SK-N-SH (cell line): ENCODE measurements at places on chromosomes 6 and 20. TPM values are rescaled to one million over a fixed set of nuclear protein-coding genes. Genes with fewer than 3 reads are reported as not detected.

ALDH8A1 gene
- polyA plus RNA-seq: 0.25 and 0.26 TPM in 2 replicates

PGC gene
- not detected in 2 replicates for polyA plus RNA-seq

POM121L2 gene
- polyA plus RNA-seq: not detected in 2 replicates

GRCh38 chr6:8958894-8959511 lies 523.7 kb upstream of the SLC35B3 start:
- DNase-seq: no peak

- peak; percentile 44 for DNase-seq
These were observed 324 bp upstream of the LAMP5 start for GRCh38 chr20:9514072-9514460.

DNA sequence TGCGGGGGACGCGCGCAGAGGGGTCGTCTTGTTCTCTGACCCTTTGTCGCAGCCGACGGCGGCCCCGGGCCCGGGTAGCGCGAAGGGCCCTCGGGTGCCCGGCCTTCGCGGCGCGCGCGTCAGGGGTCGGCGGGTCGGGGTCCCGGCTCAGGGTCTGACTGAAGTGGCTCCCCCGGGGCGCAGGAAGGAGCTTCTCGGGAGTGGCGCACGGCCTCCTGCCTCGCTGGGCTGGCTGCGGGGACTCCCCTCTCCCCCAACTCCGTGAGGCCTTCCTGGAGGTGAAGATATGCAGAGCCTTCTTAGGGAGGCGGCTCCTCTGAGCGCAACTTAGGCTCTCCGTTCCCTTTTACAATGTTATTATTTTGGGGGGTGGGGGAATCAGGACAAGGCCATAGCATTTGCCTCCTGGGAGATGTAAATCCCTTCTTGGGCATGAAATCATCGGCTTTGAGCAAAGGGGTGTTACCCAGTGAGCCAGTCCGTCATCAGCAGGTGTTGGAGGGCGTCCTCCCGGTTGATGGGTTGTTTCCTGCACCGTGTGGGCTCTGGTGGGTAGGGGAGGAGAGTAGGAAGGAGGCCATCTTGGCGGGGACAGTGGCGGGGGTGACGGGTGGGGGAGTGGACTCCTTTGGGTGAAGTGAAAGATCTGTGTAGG lies 523 bp downstream of the CDS2 start:
- DNase-seq: peak; percentile 70

GRCh38 chr6:106692819-106693208 lies 63.4 kb downstream of the QRSL1 start:
- DNase-seq: no peak

GRCh38 chr20:57459278-57459677 lies 65.7 kb downstream of the CTCFL start:
- no peak for DNase-seq
